ENCODE measurements at places on chromosomes 2 and 18.

DNA sequence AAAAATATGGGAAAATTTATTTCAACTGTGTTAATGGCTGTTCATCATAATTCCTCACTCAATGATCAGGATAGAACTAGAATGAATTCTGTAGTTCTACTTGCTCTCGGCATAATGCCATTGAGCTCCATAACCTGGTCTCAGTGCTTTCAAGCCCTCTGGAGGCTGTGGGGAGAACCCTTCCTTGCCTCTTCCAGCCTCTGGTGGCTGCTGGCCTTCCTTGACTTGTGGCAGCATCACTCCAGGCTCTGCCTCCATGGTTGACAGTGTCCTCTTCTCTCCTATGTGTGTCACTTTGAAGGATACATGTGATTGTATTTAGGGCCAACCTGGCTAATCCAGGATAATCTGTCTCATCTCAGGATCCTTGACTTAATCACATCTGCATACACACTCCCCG lies 26.9 kb upstream of the CABYR start:
- DNase-seq = no peak

DNA sequence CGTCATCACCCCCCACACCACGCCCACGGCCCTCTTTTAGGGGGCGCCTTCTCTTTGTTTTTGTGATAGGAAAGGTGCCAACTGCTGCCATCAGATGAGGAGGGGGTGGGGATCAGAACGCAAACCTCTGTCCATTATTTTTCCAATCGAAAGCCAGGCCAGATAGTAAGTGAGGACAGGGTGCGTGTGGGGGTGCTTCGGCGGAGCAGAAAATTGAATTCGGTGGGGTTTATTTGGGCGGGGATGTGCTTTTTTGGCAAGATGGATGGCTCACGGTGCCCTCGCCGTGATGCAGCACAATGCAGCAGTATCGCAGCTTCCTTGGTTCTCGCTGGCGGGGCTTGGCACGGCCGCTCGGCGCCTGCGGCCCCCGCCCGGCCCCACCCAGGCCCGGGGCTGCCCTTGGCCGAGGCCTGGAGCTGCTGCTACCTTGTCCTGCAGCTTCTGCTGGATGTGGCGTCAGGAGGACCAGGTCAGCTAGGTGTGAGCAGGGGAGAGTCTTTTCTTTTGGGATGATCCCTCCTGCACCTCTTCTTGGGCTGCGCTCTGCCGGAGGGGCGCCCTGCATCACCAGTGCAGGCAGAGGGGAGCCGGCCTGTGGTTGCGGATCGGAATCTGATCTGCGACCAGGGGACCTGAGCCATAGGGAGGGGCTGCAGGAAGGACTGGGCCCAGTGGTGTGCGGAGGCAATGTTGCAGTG lies 1.3 kb downstream of the SPTBN1 start:
- no peak for DNase-seq

DNA sequence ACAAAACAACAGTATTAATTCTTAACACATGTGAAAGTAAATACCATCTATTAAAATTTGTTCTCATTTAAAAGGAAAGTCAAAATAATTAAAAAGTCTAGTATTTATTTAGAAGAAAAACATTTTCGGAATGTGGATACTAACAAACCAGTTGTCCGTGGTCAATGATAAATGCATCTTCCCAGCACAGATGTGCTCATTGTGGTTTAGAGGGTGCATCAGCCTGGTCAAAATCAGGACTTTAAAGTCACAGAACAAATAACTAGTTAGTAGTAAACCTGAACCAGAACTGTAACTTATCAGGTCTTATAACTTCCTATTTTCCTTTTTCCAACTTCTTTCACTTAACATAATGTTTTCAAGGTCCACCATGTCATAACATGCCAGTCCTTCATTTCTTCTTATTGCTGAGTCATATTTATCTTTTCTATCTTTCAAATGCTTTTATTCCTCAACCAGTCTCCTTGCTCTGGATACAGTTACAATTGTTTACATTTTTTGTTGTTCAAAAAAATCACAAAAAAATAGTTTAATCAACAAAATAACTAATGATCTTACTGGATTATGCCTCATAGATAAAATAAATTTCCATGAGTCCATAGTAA lies 55.8 kb downstream of the ID2 start:
- no peak for DNase-seq

DNA sequence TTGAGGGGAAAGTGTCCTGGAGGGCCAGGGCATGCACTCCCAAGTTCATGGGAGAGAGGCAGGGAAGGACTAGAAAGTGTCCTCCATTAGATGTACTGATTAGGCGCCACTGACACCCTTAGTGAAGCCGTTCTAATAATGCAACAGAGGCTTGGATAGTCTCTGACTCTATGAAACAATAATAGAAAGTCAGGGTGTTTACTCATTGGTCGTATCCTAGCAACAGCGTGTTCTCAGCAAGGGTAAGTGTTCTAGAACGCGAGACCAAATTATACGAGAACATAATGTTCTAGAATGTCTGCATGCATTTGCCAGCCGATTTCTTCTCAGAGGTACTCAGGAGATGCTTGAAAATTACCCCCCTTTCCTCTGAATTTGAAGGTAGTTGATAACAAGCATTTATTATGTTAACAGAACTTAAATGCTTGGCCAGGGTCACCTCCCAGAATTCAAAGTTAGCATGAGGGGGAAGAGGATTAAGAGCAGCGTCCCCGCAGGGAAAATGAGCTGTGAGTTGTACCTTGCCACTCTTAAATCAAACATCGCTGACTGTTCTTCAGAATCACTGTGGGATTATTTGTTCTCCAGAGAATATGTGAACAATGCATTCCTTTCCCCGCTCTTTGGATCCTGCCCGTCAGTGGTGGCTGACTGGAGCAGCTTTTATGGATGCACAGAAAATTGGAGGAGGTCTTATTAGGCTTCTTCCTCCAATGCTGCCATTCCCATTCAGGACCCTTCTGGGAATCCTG lies 33.7 kb upstream of the PDIA6 start:
- no peak for DNase-seq

- DNase-seq = no peak
Measured at GRCh38 chr2:524442-524841, 152.8 kb downstream of the TMEM18 start.

- DNase-seq = no peak
Measured at GRCh38 chr2:241460631-241461030, 47.8 kb downstream of the STK25 start.

DNA sequence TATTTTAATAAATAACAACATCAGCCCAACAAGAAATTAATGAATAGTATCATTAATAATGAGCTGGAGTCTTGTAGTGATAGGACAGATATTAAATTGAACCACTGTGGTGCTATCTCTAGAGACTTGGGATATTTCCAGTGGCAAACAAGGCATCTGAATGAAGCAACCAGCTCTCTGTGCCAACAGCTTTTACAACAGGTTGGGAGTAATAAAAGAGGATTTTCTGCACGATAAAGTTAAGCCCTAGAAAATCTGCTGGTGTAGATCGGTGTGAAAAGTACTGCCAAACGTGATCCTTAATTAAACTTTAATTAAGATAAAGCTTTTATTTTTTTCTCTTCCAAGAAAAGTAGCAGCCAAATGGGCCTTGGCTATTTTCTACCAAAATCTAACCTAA lies 385.5 kb downstream of the NR4A2 start:
- no peak for DNase-seq

DNA sequence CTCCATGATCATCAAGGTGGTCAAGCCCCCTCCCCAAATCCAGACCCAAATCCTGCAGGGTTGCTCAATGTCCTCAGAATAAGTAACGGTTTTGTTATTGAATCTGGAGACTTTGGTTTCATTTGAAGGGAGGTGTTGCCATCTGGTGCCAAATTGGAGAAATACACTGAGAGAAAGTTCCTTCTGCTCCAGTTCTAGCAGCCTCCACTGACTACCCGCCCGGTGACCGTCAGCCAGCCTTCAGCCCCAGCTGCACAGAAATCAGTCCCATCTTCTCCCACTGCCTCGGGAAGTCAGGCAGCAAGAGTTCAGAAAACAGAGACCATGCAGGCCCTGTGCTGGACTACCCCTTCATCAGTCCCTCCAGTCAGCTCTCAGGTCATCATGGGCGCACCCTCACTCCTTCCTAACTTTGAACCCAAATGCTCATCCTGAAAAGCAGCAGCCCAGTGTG lies 38.7 kb downstream of the PKDCC start:
- peak; percentile 52 for DNase-seq

DNA sequence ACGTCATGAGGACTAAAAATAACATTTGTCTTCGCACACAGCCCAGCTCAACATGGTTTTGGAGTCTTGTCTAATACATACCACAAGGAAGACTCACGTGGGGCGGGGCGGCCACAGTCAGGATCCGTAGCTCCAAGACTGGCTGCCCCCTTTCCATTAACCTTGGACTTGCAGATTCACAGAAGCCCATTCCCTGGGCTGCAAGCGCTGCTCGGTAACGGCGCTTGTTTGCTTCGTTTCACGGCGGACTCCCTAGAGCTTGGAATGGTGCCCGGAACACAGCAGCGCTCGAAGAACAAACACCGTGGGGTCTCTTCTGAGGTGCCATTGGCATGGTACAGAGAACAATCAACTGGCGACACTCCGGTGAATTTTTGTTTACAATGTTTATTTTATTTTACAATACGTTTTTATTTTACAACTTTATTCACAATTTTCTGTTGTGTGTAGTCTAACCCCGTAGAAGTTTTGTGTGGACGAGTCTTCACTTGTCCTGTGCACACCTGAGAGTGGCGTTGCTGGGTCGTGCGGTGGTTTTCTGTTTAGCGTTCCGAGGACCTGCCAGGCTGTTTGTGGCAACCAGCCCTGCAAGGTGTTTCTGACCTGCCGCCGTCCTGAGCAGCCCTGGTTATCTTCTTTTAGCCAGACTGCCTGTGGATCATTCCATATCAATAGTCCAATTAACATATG lies 126.5 kb downstream of the GALR1 start:
- no peak for DNase-seq

DNA sequence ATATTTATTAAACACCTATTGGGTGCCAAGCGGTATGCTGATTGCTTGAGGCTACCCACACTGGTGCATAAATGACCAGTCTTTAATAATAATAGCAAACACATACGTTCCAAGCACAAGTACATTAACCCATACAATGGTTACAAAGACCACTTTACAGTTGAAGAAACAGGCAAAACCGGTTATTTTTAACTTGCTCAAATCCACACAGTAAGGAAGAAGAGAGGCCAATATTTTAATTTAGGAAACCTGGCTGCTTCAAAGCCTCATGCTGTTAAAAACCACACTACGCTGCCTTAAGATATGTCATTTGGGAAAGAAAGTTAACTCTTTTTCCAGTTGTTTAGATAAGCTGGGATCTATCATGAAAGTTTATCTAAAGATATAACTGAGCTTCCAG lies 2.4 kb upstream of the IMPA2 start:
- DNase-seq = no peak

GRCh38 chr18:42784632-42785031 lies 330.9 kb downstream of the RIT2 start:
- no peak for DNase-seq

DNA sequence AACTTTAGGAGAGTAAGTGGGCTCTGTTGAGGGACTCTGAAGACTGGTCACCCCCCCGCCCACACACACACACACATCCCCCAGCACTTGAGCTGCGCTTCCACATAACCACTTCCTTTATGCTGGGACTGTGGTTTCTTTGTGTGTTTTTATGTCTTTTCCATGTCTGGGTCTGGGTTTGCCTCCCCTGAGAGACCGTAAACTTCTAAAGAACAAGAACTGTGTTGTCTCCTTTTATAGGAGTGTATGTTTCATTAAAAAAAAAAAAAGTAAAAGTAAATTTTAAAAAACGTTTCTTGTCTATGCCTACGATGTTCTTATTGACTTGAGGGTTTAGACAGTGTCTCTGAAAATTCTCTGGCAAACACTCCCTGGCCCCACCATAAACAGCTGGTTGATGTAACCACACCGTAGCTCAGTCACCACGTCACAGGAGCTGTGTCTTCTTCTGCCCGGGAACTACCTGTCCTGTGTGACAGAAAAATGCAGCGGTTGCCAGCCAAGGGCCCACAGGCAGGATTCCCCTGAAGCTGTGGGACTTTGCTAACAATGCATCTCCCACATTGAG lies 68.0 kb downstream of the KLHL29 start:
- no peak for DNase-seq

DNA sequence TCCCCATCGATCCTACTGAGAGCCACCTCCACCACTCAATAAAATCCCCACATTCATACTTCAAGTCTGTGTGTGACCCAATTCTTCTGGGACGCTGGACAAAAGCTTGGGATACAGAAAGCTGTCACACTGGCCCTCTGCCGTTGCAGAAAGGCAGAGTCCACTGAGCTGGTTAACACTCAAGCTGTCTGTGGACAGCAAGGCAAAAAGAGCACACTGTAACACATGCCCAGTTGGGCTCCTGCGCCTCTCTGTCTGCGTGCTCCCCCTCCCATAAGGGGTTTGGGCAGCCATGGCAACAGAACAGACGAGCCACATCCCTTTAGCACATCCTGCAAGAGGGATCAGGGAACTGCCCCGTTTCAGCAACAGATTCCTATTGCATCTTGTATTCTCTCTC lies 106.9 kb upstream of the RGPD4 start:
- no peak for DNase-seq

GRCh38 chr2:179253226-179253625 lies 11.4 kb downstream of the SESTD1 start:
- DNase-seq = no peak

- DNase-seq = no peak
Measured at GRCh38 chr2:26144031-26144430, 28.9 kb upstream of the GAREM2 start.

- no peak for DNase-seq
Measured at GRCh38 chr2:25586726-25587144, 86.6 kb downstream of the DTNB start.

- no peak for DNase-seq
Measured at GRCh38 chr2:188894979-188895378, 79.2 kb upstream of the COL3A1 start.

DNA sequence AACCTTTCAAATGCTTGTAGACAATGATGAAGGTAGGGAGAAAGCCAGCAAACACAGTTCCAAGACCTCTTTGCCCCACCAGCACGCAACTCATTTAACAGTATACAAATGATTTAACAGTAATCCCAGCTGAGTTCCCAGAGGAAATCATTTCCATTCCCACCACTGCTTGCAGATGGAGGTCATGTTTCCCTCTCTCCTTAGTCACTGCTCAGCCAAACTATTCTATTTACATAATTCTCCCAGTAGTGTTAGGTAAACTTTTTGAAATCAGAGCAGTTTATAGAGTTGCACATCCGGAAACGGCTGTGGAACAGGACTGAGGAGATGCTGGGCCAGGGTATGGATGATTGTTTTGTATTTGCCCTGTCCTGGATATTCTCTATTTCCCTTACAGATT lies 328.5 kb downstream of the FIGN start:
- no peak for DNase-seq

- DNase-seq = no peak
Measured at GRCh38 chr2:171711351-171711750, 24.1 kb downstream of the DYNC1I2 start.

- DNase-seq = no peak
Measured at GRCh38 chr2:141647353-141647752, 483.5 kb downstream of the LRP1B start.

- DNase-seq = no peak
Measured at GRCh38 chr2:401019-401679, 113.3 kb upstream of the ALKAL2 start.

DNA sequence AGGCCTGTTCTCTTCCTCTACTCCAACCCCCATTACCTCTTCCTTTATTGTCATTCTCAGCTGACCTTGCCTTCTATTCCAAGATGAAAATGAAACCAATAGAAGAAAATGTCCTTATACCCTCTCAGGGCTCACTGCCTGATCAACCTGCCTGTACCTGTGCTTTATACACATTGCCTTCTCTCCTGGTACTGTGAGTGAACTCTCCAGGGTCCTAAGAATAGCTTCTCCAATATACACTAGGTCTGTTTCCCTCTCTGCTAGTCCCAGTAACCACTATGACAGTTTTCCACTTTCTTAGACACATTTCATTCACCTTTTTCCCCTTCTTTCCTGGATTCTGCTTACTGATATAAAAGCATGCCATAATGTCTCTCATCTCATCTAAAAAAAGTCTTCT lies 85.7 kb downstream of the FSHR start:
- no peak for DNase-seq

Data from HS-27A (cell line).